ENCODE measurements at places on chromosomes 2 and 18.

GRCh38 chr18:60872434-60872833 lies 460.8 kb upstream of the CDH20 start:
- no peak for DNase-seq

DNA sequence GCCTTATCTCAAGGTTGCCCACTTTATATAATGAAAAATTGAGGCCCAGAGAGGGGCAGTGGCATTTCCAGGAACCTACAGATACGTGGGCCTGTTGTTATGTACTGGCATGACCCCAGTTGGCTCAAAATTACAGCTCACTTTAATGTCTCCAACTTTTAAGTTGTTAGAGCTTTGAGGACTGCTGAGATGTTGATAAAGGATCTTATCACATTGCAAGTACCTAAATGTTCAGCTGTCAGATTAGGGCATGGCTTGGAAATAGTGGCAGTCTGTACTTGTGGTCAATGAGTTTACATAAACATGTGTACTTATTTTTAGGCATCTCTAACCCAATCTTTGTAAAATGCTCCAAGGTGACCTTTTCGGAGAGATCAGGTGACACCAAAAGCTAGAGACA lies 14.6 kb downstream of the SLC4A5 start:
- DNase-seq, result no peak

- DNase-seq, result no peak
These were observed 480.9 kb upstream of the FANCL start for GRCh38 chr2:58721912-58722591.

GRCh38 chr2:109516445-109517117 lies 97.2 kb downstream of the SEPTIN10 start:
- DNase-seq, result no peak

- DNase-seq, result no peak
These were observed 488.8 kb downstream of the PARD3B start for GRCh38 chr2:205034034-205034433.

DNA sequence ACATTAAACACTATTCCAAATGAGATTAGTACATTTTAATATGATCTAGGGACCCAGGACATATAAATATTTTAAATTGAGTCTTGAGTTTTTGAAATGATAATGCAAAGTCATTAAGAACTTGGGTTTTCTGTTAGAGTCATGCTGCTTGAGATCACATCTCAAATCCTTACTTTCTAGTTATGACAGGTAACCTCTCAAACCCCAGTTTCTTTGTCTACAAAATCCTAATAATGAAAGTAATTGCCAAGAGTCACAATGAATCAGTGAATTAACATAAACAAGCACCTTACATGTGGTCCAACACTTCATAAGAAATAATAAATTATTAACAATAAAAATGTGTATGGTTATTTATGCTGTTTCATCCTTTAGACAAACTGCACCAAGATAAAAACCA lies 607.6 kb downstream of the LRP1B start:
- no peak for DNase-seq

GRCh38 chr2:27653397-27653796 lies 10.0 kb downstream of the SUPT7L start:
- DNase-seq, result no peak

DNA sequence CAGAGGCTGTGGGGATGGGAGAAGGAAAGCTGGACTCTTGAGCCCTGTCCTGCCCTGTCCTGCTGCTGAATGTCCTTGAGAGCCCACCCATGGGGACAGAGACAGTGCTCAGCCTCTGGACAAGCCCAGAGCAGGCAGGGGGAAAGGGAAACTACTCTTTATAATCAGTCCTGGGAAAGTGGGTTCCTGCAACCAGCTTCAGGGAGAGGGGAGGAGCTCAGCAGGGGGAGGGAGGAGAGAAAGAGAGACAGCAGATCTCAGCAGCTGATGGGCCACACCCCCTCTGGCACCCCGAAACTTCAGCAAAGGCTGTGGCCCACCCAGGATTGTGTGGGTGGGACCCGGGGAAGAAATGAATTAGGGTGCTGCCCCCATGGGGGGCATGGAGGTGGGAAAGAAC lies 11.6 kb downstream of the ECEL1 start:
- DNase-seq, result no peak

DNA sequence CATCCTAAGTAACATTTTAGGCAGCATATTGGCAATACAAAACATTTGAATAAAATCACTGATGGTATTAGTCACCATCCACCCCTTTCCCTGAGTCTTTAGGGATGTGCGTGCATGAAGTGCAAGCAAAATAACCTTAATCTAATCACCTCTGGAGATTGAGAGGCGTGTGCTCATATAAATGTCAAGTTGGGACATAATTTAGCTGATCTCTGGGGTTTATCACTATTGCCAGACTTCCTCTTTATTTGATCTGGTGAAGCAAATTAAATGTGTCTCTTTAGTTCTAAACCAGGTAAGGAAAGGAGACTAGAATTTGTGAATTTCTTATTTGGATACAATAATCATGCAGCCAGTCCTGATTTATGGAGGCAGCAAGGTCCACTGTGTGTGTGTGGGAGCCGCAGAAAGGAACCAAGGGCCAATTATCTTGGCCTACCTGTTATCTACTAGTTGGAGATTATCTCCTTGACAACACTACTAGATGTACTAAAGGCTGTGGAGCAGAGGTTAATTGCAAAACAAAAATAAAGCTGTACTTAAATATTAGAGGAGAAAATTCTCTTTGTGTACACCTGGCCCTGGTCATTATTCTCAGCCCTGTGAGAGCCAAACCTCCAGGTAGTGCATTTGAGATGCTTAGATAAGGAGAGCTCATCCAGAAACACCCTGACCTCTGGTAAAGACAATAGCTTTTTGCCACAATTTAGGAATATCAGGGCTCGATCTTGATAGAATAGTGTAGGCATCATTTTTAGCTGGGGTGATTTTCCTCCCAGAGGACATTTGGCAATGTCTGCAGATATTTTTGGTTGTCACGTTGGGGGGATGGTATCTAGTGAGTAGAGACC lies 78.2 kb downstream of the HRH4 start:
- DNase-seq, result no peak

DNA sequence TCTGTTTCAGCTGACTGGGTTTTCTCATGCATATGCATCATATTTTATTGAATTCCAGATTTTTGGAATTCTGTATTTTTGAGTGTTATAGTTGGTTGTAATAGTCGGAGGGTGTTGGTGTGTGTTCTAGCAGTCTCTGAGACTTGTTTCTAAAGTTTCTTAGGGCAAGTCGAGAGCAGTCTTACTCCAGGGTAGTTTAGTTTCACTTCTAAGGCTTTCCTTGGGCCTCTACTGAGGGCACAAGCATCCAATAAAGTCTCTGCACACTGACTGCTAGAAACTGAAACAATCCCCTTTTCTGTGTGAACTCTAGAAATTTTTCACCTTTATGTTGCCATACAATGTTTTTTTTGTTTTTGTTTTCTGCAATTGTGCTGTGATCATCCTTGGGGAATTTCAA lies 663.7 kb upstream of the LRATD1 start:
- DNase-seq, result no peak

- DNase-seq, result no peak
These were observed 26.4 kb downstream of the KCNIP3 start for GRCh38 chr2:95323347-95324155.

DNA sequence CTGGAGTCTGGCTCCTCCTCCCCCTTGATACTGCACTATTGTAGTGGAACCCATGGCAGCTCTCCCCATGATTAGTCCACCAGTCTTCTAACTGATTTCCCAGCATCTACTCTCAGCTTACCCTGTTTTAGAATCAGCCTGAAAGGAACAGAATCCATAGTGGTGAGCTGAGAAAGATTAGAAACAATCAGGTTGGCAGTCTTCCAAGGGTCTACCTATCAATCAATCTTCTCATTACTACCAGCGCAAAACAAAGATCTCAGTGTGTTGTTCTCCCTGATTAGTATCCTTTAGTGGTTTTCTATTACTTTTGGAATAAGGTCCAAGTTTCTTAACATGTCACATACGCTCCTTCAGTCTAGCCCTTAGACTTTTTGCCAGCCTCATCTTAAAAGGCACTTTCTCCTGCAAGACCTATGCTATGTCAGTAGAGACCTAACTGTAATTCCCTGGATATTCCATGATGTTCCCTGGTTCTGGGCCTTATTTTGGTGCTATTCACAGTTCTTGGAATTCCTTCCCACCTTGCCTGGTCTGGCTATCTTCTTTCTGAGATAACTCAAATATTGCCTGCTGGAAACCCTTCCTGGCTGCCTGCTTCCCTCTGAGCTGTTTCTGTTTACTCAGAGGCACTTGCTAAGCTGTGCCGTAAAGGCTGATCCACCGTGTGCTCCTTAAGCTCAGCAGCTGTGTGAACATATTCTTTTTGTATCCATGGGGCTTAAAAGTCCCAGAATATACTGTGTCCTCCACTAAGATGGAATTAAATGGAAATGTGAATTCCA lies 32.6 kb downstream of the LAMA3 start:
- no peak for DNase-seq

DNA sequence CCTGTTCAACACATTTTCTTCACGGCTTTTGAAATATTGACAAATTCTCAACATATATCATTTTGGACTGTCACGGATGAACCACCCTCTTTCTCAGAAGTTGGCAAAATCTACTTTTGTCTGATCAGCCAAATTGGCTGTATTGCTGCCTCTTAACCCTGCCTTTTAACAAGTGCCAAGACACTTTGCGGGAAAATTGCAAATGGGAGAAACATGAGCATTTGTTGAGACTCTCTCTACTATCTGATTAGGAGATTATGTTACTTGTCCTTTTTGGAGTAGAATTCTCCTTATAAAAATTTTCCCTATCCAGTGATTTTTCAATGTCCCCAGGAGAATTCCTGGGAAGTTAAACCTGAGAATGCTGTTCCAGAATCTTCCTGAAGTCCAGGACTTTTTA lies 256.2 kb upstream of the ZSWIM2 start:
- DNase-seq, result no peak

- no peak for DNase-seq
These were observed 13.2 kb upstream of the MYO1B start for GRCh38 chr2:191231995-191232394.

DNA sequence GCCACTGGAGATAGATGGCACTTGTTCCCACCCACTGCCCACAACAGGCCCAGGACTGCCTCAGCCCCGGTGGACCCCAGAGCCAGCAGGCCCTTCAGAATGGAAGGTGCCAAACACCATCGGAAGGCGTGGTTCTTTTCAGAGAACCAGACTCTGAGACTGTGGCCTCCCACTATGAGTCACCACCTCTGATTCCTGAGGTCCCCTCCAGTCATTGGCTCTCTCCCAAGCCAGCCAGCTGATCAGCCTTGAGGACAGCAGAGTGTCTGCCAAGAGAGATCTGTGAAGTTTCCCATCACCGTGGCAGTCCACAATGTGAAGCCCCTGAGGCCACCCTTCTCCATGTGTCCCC lies 10.4 kb upstream of the MAP3K2 start:
- DNase-seq, result peak; percentile 34

DNA sequence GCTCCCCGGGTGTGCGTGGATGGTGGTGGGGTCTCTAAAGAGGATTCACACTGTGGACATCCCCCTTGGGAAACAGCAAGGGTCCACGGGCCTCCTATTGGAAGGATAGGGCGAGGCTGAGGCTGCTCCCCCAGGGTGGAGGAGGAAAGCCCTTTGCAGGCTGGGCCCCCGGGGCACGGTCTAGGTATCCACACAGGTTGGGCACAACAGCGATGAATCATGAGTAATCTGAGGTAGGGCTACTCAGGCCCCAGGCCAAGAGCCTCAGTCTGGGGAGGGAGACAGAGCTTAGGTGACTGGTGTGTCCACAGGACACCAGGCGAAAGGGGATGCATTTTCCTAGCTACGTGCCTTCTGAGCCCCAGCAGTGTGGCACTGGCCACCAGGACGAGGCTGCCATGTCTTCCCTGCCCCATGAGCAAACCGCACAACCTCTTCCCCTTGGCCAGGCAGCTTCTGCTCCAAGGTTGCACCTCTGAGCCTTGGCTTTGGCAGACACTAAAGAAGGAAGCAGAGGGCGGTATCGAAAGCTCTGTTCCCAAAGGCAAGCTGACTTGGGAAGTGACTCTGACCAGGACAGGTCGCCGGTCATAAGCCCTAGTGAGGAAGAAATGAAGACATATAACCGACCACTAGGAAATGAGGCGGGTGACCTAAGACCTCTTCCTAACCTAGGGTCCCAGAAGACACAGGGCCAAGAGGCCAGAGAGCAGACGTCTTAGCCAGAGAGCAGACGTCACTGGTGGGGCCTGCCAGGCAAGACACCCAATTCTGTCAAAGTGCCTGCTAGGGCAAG lies 14.6 kb upstream of the SEMA4C start:
- DNase-seq, result no peak

DNA sequence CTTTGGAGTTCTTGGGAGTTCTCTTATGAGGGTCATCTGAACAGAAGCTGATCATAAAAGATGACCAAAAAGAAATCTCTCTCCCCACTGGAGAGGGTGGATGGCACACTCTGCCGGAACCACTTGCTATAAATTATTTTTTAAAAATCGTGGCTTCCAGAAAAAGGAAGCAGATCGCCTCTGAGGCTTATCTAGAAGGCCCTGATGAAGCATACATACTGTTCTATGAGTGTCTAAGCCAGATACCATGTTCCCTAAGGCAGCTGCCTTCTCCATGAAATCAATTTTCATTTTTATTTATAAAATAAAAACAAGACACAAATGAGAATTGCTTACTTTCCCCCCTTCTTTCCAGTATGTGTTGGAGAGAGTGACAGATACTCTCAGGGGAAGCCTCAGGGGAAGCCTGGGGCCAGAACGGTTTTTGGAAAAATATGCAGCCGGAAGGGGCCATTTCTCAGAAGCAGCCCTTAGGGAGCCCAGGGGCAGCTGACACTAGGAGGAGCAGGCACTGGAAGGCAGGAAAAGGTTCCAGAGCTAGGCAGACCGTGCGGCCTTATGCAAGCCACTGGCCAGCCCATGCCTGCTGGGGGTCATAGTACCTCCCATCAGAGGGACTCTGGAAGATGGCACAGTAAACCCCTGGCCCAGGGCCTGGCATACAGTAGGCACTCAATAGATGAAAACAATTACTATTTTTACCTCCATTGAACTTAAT lies 130.6 kb downstream of the CABLES1 start:
- no peak for DNase-seq
